ENCODE measurements at places on chromosomes 2 and 18.

GRCh38 chr18:48075707-48076093 lies 145.2 kb upstream of the SMAD2 start:
- DNase-seq, result no peak

DNA sequence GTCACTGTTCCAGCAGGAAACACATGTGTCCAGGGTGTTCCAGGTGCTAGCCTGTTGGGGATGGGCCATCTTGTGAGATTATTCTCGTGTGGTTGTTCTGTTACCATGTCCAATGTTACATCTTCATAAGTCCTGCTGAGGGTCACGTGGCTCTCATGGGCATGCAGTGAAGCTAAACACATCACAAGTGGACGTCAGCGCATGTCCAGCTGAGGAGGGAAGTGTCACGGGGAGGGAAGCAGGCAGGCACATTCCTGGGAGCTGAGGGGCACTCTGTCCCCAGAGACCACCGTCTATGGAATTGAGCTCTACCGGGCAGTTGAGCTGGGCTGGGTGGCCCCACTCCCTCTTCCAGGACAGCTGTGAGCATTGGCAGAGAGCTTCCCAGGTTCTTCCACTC lies 155.3 kb upstream of the TWIST2 start:
- no peak for DNase-seq

DNA sequence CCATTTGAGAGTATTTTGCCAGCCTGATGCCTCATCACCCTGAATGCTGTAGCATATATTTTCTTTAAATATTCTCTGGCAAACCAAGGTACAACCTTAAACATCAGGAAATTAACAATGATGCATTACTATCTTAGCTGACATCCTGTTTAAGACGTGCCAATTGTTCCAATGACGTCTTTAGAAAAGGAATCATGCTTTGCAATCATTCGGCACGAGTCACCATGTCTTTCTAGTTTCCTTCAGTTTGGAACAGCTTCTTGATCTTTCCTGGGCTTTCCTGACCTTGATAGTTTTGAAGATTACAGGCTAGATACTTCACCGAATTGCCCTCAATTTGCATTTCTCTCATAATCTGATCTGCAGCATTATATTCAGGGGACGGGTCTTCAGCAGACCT lies 88.2 kb upstream of the GLI2 start:
- no peak for DNase-seq

- no peak for DNase-seq
These were observed 774 bp downstream of the IER3IP1 start for GRCh38 chr18:47175283-47175897.

DNA sequence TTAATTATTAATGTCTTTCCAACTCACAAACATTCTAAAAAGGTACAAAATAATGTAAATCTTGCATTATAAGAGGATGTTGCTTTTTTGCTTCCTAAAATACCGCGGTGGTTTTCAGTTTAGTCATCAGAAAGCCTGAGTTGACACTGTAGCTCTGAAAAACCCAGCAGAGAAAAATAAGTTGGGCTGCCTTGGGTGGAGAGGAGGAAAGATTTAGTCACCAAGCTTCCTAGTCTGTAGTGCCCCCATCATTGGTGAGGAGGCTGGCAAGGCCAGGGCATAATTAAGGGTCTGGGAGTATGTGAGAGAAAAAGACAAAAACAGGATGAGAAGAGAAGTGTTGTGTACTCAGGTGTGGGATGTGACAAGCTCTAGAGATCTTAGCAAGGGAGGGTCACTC lies 5.7 kb downstream of the PTPRM start:
- DNase-seq, result no peak

DNA sequence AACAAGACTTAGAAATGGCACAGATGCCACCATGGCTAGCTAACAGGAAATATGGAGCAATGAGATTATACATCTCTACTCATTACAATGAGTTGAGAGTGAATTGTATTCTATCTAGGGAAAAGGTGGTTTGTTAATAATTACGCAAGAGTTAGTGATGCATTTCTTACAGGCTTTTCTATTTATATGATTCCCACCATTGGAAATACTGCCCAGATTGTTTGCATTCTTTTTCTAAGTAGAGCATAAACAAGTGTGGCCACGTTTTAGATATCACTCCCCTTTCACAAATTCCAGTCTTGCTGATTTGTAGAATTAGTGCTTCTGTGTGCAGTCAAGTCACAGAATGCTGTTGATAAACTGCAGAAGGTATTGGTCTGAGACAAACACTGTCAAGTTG lies 56.6 kb downstream of the ZNF804A start:
- DNase-seq, result no peak

DNA sequence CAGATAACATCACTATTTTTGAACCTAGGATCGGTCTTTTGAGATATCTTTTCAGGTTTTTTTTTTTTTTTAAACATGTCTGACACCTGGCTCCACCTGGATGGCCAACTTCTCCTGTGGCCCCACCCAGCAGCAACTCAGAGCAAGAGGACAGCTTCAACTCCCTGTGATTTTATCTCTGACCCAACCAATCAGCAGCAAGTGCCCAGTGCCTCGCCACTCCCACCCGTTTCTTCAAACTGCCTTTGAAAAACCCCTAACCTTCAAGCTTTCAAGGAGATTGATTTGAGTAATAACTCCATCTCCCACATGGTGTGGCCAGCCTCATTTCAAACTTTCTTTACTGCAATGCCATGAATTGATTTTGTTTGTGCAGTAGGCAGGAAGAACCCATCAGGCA lies 19.0 kb downstream of the MYO3B start:
- DNase-seq, result no peak

- DNase-seq, result no peak
These were observed 914.2 kb downstream of the TSN start for GRCh38 chr2:122669627-122670026.

DNA sequence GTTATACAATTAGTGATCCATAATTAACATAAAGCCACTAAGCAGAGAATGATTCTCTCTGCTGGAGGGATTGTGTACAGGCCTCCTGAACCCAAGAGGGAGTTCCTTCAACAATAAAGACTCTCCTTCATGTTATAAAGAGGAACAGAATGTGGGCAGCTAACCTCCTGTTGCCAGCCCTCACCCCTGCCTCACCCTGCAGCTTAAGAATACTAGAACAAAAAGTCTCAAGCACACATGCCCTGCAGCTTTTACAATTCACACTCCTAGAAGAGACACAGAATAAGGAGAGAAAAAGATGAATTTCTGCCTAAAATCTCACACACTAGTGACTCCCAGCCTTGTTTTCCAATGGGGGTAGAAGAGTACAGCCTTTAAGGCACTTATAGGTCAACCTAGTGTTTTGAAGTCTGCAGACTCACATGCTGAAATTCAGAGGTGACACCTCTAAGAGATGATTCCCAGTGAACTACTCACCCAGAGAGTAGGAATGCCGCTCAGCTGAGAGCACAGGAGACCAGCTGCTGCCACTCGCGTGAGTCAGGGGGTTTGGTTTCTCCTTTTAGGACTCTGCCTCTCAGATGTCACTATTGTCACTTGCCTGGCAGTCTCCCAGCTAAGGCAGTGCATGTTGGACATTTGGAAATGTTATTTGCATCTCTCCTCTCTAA lies 32.5 kb upstream of the IL1RL1 start:
- DNase-seq, result no peak

DNA sequence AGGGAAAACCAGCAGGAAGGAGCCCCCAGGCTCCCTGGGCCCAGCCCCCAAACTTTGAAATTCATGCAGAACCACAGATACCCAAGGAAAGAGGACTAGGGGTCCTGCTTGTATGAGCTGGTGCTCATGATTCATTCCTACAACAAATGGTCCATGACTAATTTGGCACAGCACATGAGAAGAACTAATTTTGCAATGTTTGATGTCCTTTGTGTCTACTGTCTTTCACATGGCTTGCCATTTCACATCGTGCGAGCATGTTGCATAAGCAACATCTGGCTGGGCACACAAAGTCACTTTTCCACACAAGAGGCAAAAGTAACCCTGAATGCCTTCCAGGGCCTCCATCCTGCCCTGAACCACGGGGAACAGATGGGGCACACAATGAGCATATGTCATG lies 149.6 kb upstream of the APCDD1 start:
- no peak for DNase-seq

DNA sequence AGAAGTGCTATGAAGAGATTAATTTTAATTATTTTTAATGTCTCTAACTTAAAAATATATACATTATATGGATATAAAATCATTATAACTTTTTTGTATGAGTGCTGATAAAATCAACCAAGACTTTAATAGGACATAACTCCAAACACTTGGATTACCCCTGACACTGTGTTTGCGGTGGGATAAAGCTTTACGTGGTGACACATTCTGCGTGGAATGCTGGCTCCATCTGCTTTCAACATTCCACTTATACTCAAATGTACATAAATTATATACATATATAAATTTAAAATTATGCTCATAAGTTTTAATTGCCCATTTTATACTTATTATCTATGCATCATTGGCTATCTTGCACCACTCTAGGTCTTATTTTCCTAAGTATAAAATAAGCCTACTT lies 30.5 kb downstream of the LINC00305 start:
- no peak for DNase-seq

- no peak for DNase-seq
These were observed 357.8 kb downstream of the ARHGAP15 start for GRCh38 chr2:143486976-143487375.

- no peak for DNase-seq
These were observed 37.2 kb downstream of the ITGA6 start for GRCh38 chr2:172464400-172465129.

- no peak for DNase-seq
These were observed 17.7 kb upstream of the NFE2L2 start for GRCh38 chr2:177282181-177282641.

DNA sequence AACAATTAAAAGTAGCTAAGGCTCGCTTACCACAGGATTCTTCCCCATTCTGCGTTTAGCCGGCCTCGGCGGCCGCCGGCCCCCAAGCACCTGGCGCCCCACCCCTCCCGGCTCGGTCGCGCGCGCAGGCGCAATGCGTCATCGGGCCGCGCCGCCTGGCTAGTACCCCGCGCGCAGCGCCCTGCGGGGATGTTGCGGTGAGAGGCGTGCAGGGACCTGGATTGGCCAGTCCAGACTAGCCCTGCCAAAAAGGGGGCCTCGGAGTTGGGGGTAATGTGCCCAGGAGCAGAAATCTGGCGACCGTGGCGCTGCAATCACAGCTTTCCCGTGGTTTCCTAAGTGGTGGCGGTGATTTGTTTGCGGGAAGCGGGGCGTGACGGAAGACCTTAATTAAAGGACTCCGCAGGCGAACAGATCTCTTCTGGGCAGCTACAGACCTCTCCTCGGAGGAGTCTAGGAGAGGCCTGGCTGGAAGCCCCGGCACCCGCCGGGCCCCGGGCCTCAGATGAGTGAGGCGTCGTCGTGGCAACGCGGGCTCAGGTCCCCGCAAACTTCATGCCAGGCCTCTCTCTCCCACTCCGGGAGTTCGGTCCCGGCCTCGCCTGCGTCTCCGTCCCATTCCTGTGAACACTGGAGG lies 606 bp downstream of the TMEM237 start:
- DNase-seq, result peak; percentile 83

GRCh38 chr2:197596766-197597165 lies 78.6 kb downstream of the RFTN2 start:
- no peak for DNase-seq

DNA sequence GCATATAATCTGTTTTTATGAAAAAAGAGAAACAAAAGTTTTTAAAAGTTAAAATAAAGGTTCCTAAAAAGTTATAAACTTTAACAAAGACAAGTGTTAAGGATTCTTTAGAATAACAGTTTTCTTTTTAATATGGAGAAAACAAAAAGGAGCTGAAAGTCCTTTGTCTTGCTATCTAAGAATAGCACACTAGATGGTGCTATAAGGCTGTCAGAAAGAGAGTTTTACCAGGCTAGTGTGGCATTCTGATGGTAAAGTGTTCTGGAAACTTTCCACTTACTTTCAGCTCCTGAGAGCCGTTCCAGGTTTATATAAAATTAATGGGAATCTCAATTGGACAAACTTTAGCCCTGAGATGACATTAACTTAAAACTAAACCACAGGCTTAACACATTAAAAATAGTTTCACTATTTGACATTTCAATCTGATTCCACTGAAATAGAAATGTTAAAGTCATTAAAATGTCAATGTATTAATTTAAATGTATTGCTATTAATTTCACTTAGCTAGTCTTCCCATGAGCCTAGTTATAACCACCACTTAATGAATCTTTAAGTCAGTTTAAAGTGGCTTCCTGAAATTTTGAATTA lies 3.7 kb downstream of the FBXO48 start:
- DNase-seq, result no peak

- DNase-seq, result no peak
These were observed 175.0 kb upstream of the SLC39A10 start for GRCh38 chr2:195482010-195482409.

- DNase-seq, result no peak
These were observed 32.0 kb downstream of the SLC14A1 start for GRCh38 chr18:45755934-45756333.

- peak; percentile 19 for DNase-seq
These were observed 77.9 kb downstream of the DTNA start for GRCh38 chr18:34787931-34788532.

GRCh38 chr2:118016911-118017310 lies 3.0 kb upstream of the CCDC93 start:
- no peak for DNase-seq

GRCh38 chr2:12050396-12050795 lies 304.0 kb downstream of the LPIN1 start:
- DNase-seq, result no peak

DNA sequence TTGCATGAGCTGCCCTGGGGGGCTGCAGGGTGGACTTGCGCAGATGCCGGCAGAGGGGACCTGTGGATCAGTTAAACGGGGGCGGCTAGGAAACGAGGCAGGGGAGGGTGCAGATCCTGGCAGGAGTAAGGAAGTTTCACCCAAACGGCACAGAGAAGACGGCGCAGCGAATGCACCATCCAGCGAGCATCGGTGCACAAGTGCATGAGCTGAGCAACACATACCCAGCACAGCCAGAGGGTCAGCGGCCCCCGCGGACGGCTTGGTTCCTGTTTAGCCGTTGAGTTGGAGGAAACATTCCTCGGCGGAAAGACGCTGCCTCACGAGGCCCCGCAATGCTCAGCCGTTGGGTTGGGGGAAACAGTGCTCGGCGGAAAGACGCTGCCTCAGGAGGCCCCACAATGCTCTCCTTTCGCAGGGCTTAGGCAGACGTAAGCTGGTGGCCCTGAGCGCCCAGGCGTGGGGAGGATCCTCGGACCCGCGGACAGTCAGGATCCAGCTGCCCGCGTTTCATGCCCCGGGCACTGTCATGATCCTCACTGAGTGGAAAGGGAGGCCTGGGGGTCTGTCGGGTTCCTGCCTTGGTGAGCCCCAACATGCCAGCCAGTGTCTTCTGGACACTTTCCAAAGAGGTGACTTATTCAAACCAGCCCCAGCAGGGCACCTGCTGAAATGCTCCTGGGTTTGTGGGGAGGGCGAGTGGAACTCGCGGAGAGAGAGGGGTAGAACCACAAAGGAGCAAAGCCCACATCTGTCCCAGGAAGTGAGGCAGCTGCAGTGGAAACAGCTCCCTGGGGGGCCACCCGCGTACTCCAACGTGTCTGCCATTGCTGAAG lies 86.3 kb downstream of the NDUFA10 start:
- DNase-seq, result no peak

GRCh38 chr2:166238176-166238575 lies 110.4 kb upstream of the SCN1A start:
- DNase-seq, result no peak
